ENCODE measurements at places on chromosomes 3 and 15.

DNA sequence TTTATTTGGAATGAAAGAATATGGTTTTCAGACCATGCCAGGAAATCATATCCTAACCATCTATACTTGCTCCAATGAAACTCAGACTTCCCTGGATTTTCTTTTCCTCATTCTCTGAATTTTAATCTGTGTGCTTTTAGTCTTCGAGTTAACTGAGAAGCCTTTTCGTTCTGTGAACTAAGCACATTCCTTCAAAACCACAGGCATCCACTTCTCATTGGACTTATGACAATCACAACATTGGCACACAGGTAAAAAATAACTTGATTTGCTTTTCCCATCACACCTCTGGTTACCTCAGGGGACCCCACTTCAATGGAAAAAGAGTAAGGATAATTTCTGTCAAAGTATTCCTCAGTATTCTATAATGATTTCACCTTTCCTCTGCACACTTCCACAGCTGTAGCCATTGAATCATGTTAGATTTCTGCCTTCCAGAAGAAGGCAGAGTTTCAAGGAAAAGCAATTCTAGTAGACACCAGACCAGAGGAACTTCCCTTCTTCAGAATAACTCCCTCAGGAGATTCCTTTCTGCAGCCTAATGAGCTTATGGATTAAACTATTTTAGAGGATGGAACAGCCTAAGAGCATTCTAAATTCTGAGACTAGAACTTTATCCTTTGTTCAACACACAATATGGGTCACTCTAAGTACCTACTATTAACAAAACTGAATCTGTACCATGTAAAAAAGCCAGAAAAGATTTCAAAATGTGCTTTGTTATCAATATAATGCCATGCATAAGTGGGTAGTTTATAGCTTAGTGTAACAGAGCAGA, 15.9 kb downstream of the COMMD2 start:
- DNase-seq = no peak

DNA sequence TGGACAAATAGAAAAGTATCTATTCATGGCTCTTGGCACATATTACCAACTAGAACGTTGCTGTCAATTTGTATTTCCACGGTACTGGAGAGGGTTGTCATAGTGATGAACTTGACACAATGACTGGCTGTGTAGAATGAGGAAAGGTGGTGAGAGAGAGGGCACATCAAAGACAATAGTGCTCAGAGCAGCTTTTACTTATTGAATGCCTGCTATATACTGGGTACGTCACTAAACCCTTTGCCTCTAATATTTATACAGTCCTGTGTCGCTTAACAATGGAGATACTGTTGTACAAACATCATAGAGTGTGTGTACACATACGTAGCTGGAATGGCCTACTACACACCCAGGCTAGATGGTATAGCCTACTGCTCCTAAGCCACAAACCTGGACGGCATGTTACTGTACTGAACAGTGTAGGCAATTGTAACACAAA, 8.3 kb downstream of the TMPRSS7 start:
- DNase-seq = peak; percentile 100

DNA sequence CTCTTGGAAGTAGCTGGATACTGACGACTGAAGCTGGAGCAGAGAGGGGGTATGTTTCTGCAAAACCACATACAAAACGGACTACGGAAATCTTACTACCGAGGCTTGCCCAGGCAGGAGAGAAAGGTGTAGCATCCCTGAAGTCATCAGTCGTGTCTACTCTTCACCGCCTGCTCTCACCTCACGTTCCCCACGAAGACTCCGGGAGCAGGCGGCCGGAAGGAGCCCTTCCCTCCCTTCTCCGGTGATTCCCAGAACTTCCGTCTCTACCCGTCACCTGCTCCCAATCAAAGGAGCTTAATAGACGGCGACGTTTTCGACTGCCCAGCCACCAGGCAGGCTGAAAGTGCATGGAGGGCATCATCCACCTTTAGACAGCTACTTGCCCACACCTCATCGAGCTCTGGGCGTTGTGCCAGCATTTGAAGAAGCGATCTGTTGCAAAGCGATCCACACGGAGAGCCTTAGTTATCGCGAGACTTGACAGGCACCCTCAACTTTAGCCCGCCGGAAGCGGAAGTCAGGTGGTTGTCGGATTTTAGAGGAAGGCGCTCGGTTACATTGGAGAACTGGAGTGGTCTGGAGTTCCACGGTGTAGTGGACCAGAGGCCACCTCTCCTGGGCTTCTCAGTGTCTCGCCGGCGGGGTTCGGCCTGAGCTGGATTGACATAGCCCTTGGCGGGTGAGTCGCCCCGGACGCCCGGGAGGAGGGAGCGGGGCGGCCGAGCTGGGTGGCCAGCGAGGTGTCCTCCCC, at the start of gene RAMAC:
Gene RAMAC (plus strand): TSS at position 523 of the 754 bp plus-strand sequence. CDS start 2,809 bp downstream, outside the sequence.
- peak; percentile 93 for DNase-seq

GRCh38 chr3:47010111-47010712, 30.7 kb downstream of the NBEAL2 start:
- no peak for DNase-seq

- DNase-seq = no peak
Observed at GRCh38 chr3:16793321-16793720, 91.4 kb upstream of the PLCL2 start.

DNA sequence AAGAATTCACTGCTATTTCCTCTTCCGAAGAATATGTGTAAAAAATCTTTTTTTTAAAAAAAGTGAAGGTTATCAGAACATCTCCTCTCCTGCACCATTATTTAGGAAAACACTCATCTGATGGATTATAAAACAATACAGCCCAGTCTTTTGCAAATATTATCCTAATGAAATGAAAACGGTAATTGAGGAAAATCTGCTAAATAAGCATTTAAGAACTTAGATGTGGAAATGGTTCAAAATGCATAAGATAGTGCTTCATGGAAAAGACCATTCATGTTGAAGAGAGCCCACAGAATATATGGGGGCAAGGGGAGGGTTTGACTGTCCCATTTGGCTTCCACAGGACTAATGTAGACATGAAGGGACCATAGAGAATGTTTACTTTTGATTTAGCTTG, 47.8 kb downstream of the ISL2 start:
- DNase-seq = no peak

DNA sequence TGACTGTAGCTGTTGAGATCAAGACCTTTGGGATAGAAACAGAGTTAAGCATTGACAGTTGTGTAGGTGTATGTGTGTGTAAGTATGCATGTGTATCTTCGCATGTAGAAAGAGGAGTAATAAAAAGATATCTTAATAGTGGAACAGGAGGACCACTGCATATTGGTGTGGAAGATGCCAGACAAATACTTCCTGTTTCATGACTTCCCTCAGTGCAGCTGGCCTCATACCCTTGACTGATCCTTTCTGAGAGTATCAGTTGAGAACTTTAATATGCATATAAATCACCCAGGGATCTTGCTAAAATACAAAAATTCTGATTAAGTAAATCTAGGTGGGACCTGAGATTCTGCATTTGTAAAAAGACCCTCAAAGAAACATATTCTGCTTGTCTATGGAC, 8.5 kb upstream of the ZBED2 start:
- no peak for DNase-seq

DNA sequence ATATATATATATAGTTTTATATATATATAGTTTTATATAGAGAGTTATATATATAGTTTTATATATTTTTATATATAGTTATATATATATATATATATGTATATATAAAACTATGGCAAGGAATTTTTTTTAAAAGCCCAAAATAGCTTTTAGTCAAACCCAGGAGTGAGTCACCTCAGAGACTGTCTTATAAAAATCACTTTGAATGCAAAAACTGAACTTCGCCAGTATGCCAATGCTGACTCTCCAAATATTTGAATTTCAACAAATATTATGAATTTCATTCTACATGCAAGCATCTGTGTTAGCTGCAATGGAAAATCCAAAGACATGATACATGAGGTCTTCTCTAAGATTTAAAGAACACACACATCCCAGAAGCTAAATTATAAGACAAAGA, 132.8 kb upstream of the NR2F2 start:
- DNase-seq = no peak

GRCh38 chr3:24224666-24225384, 269.8 kb downstream of the THRB start:
- no peak for DNase-seq

DNA sequence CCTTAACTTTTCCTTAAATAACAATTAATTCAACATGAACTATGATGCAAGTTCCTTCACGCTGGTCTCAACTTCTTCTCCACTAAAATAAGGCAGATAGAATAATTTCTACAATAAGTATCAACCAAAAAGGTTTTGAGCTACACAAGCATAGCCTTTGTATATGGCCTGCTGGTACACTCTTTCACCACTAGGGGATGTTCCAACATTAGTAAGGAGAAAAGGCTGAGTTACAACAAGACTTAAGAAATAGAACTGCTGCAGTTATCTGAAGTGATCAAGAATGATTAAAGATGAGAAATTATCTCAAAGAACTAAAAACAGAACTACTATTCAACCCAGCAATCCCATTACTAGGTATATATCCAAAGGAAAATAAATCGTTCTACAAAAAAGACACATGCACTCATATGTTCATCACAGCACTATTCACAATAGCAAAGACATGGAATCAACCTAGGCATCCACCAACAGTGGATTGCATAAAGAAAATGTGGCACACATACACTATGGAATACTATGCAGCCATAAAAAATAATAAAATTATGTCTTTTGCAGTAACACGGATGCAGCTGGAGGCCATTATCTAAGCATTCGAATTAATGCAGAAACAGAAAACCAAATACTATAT, 14.4 kb downstream of the ATP13A3 start:
- peak; percentile 58 for DNase-seq

- DNase-seq = no peak
Observed at GRCh38 chr15:68782589-68783161, 38.0 kb downstream of the ANP32A start.

- DNase-seq = no peak
Observed at GRCh38 chr15:74025436-74025835, 30.9 kb downstream of the PML start.

DNA sequence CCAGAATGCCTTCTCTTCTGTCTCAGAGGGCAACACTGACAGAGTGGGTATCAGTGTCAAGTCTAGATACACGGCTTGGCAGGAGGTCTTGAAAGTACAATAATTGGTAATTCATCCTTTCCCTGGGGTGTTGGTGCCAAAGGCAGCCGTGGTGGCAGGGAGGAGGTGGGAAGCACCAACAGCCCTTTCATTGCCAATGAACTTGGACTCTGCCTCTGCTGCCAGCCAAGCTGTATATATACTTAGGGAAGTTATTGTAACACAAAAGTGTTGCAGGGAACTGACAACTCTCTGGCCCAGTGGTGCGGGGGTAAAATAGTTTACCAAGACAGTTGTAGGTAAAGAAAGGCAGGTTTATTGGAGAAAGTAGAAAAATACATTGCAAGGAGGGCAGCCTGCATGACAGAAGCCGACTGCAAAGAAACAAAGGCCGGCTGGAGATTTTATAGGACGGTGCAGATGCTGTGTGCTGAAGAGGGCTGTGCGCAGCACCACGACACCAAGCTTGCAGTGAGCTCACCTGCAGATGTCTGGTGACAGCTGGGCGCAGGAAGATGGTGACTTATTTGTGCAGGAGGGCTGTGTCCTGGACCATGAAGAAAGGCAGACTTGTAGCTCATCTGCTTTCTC, 4.0 kb upstream of the FAM3D start:
- no peak for DNase-seq

- no peak for DNase-seq
Observed at GRCh38 chr3:124714223-124714853, 15.9 kb upstream of the UMPS start.

DNA sequence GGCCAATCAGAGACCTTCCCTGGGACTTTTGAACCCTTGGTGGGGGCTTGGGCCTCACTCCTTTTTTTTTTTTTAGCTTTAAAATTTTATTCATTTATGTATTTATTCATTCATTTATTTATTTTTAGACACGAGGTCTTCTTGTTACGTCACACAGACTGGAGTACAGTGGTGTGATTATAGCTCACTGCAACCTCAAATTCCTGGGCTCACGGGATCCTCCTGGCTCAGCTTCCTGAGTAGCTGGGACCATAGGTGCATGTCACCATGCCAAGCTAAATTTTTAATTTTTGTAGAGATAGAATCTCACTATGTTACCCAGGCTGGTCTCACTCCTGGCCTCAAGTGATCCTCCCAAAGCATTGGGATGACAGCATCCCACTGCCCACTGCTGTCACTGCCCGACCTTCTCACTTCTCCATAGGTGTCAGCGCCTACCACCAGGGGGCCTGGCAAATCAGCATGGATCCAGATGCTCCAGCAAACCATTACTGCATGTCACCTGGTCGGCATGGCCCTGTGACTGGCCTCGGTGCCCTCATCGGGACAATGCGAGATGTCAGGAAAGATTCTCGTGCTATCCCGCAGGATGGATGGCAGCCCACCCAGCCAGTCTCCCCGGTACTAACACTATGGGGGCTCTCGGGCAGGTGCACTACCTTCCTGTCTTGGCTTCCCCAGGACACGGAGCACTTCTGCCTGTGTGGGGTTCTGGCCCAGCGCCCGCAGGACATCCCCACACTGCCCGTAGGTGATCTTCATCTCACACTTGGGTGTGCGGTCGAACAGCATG, 3.0 kb downstream of the MYL3 start:
- no peak for DNase-seq

DNA sequence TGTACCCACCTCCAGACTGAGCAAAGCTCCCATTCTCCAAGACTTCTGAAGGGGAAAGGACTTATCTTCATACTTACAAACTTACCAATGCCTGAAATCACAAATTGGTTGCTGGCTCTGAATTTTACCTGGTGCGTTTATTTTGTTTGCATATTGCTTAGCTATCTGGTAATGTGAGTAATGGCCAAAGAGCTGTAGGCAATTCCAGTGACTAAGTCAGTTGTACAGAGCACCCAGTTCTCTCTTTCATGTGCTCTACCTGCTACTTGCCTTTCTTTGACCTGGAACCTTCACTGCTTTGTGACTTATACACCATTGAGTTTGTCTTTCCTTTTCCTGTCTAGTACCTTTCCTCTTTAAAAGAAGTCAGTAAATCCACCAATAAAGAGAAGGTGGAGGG, 755.9 kb upstream of the LMCD1 start:
- no peak for DNase-seq
